AG09319 (cell line): ENCODE measurements at places on chromosomes 2 and 18.

DNA sequence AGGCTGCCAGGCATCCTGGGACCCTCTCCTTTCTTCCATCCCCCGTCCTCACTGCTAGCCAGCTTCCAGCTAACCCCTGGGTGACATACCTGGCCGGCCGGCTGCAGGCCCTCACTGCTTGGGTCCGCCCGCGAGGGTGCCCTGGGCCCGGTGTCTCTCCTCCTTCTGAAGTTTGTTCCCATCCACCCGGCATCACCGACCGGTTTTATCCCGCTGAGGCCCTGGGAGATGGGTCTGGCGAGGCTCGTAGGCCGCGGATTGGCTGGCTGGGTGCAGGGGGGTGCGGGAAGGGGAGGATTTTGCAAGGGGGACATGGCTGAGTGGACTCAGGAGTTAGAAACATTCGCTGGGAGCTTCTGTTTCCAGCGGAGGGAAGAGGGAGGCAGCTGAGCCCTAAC is at the start of gene PAX8:
Gene PAX8, minus strand, starts transcription at position 180 of the 398 bp plus-strand sequence. CDS start 527 bp downstream, outside the sequence.
- no peak for DNase-seq

DNA sequence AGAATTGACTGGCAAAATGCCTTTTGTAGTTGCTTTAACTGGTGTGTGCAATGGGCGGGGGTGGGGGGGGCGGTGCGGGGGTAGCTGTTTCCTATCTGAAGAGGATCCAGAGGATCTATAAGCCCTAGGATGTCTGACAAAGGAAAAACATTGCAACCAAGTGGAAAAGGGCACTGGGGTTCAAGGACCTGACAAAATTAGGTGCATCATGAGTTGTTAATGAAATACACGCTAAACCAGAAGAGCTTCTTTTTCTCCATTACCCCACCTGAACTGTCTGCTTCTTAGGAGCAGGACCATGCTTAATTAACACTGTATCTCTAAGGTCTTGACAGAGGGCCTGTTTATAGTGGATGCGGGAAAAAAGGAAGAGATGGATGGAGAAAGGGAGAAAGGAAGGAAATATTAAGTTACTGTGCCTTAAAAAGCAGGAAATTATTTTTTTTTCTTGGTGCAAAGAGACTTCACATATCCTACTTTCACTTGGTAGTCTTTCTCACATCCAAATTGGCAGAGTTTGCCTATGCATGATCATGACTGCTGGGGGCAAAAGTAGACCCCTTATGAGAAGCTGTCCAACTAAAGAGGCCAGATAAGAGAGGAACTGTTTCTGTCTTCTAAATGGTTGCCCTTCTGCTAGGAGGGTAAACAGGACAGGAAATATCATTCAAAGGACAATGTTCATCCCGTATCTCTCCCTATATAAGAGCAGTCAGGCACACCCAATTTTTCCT is 4.6 kb downstream of the RND3 start:
- no peak for DNase-seq

GRCh38 chr18:25927830-25928229 is 162.6 kb downstream of the SS18 start:
- no peak for DNase-seq

GRCh38 chr18:10289951-10290637 is 164.3 kb upstream of the APCDD1 start:
- no peak for DNase-seq

- no peak for DNase-seq
Measured at GRCh38 chr2:70793450-70793849, 3.0 kb upstream of the FIGLA start.

DNA sequence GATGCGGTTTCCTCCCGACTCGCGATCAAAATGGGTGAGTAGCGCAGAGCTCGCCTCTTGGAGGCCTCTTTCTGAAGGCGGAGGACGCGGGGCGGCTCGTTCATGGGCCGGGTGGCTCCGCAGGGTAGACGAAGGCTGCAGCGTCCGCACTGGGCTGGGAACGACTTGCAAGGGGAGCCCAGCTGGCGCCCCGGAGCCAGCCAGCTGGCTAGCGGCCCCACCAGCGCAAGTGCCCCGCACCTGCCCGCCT is 328 bp upstream of the PASK start:
- DNase-seq, result no peak

- DNase-seq, result peak; percentile 76
Measured at GRCh38 chr2:37784071-37784758, 112.8 kb upstream of the CDC42EP3 start.

- no peak for DNase-seq
Measured at GRCh38 chr18:3391704-3392466, 58.1 kb upstream of the TGIF1 start.

DNA sequence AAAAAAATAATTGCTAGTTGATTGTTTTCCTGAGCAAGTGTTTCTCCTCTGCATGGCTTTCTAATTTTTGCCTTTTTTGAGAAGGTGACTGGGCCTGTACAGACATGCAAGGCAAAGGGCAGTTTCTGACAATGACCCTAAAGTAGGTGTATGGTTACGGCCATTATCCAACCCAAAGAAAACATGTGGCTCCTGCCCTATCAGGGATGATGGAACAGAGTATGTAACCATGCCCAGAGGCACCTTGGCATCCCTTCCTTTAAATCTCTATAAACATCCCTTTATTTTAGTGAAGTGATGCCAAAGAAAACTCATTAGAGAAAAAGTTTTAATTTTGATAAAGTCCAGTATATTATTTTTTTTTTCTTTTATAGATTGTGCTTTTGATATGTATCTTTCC is 217.5 kb downstream of the LPIN1 start:
- DNase-seq, result no peak

DNA sequence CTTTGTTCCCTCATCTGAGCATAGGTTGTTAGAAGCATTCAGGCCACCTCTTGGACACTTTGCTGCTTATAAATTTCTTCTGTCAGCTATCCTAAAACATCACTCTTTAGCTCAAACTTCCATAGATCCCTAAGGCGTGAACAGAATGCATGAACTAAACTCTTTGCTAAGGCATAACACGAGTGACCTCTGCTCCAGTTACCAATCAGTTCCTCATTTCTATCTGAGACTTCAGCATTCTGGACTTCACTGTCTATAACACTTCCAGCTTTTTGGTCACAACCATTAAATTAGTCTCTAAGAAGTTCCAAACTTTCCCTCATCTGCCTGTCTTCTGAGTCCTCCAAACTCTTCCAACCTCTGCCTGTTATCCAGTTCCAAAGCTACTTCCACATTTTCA is 8.3 kb upstream of the VWA3B start:
- no peak for DNase-seq

GRCh38 chr2:40299781-40300180 is 152.1 kb downstream of the SLC8A1 start:
- DNase-seq, result no peak

DNA sequence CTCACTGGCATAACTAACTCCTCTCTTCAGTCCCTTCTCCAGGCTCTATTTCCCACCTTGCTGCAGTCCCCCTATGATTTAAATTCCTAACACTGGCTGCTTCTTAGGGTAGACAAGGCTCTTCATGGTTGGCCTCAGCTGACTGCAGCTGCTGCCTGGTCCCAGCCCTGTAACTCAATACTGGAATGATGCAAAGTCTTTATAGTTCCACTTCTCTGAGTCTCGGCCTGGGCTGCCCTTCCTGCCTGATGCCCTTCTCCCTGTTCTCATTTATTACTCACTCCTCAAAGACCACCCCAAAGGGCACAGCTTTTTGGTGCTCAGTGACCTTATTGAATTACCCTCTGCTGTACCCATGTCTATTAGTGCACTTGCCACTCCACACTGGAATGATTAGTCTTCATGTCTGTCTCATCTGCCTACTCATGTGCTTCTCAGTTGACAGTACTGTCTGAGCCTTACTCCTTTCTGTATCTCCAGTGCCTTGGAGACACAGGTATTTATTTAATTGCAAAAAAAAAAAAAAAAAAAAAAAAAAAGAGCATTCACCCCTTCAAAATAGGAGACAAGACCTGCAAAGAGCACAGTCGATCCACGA is 199.4 kb upstream of the REV1 start:
- no peak for DNase-seq

- DNase-seq, result no peak
Measured at GRCh38 chr2:231159306-231159705, 34.5 kb upstream of the HTR2B start.

DNA sequence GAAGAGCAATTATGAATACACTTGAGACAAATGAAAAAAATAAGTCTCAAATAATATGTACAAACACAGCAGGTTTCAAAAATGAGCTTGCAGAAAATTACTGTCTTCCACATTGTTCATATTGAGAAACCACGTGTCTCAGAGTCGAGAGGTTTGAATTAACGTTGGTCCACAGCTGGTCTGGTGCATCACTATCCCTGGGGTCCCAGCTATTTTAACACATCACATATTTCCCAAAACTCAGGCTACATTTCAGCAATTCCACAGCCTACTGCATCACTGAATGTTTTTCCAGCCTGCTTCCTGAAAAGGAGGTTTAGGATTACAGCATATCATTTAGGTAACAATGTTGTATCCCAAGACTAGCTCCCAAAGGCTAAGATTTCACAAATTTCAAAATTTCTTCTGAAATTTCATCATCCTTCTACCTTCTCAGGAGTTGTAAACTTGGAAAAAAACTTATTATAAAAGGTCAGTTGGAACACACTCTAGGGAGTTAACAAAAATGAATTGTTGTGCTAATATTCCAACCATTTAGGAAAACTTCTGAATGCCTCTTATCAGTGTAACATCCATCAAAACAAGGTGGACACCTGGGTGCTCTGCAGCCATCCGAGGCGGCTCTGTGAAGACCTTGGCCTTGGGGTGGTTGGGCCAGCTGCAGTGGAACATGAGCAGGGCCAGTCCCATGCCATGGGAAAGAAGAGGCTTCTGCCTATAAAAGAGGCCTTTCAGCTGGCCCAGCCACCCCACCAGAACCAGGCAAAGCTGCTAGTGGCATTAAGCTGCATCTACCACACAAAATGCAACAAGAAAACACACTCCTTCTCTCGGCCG is 198.1 kb upstream of the RBBP8 start:
- peak; percentile 38 for DNase-seq

GRCh38 chr2:118854507-118855345 is 7.3 kb upstream of the EN1 start:
- no peak for DNase-seq

GRCh38 chr18:65919663-65920062 is 168.9 kb downstream of the CDH7 start:
- no peak for DNase-seq

- no peak for DNase-seq
Measured at GRCh38 chr2:230825354-230825753, 39.4 kb upstream of the ITM2C start.

- DNase-seq, result no peak
Measured at GRCh38 chr2:241153616-241154015, 3.3 kb downstream of the PPP1R7 start.

- DNase-seq, result no peak
Measured at GRCh38 chr2:205850132-205850531, 167.8 kb downstream of the NRP2 start.

- no peak for DNase-seq
Measured at GRCh38 chr2:30098266-30099005, 48.4 kb upstream of the YPEL5 start.
